ENCODE measurements at places on chromosomes 5 and 9.

- no peak for DNase-seq
Observed at GRCh38 chr5:66180282-66181155, 36.4 kb downstream of the SREK1 start.

- DNase-seq = no peak
Observed at GRCh38 chr5:87266914-87267573, 639 bp upstream of the RASA1 start.

- DNase-seq = no peak
Observed at GRCh38 chr5:30838936-30839496, 354.5 kb upstream of the CDH6 start.

- DNase-seq = peak; percentile 52
Observed at GRCh38 chr5:35926389-35927051, 11.9 kb downstream of the CAPSL start.

- DNase-seq = no peak
Observed at GRCh38 chr9:99606296-99606695, 215.4 kb upstream of the NR4A3 start.

GRCh38 chr5:139415221-139415861 lies 11.5 kb upstream of the SPATA24 start:
- DNase-seq = peak; percentile 82

GRCh38 chr5:179225387-179225786 lies 119.9 kb downstream of the ADAMTS2 start:
- DNase-seq = no peak

DNA sequence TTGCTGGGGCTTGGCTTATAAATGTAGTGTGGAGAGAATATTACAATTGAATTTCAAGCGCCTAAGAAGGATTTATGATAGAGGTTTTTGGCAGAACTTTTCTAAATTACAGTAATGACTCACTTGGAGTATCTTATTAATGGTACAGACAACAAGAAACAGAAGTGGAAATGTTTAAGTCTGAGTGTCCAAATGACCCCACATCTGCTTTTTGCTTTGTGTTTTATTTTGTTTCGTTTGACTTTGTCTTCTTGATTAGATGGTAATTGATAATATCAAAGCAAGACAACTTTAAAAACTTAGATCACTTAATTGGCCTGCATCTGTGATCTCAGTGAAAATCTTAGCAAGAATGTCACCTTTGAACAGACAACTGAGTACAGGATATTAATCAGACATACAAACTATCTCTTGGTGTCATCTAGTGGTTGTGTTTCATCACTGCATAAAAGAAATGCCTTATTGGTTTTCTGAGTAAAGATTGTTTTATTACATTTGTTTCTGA lies 577.4 kb downstream of the ISL1 start:
- peak; percentile 4 for DNase-seq

GRCh38 chr9:132791699-132792240 lies 86.3 kb downstream of the AK8 start:
- DNase-seq = no peak

GRCh38 chr5:34484216-34484920 lies 171.8 kb upstream of the RAI14 start:
- DNase-seq = no peak

GRCh38 chr9:120099065-120099464 lies 480.9 kb downstream of the CDK5RAP2 start:
- no peak for DNase-seq

- DNase-seq = no peak
Observed at GRCh38 chr9:6616951-6617602, 28.5 kb downstream of the GLDC start.

- no peak for DNase-seq
Observed at GRCh38 chr9:94921092-94921471, 194.6 kb downstream of the AOPEP start.

DNA sequence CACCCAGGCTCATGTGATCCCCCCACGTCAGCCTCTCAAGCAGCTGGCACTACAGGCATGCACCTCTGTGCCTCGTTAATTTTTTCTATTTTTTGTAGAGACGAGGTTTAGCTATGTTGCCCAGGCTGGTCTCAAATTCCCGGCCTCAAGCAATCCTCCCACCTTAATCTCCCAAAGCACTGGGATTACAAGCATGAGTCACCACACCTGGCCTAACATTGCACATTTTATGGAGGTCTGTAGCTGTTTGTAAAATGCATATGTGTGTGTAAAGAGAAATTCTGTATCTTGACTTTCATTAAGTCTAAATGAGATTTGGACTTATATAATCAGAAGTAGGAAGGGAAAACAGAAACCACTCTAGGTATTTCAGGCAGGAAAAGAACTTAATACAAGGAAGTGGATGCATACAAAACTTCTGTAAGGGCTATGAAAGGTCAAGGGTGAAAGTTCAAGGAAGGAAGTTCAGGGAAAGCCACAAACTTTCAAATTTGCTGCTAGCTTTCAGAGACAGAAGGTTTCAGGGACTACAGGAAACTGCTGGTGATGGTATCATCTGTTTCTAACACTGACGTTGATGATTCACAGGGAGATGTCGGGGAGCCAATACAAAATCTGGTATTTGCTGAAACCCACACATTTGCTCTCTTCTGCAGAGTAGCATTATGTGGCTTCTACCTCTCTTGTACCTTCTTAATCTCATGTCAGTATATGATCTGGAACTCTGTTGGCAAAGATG lies 209.4 kb downstream of the PIK3R1 start:
- no peak for DNase-seq

GRCh38 chr9:70581214-70581954 lies 166.9 kb upstream of the KLF9 start:
- DNase-seq = no peak

- DNase-seq = no peak
Observed at GRCh38 chr5:8686707-8687106, 817.8 kb downstream of the MTRR start.

GRCh38 chr9:36136894-36137391 lies 410 bp downstream of the GLIPR2 start:
- no peak for DNase-seq

DNA sequence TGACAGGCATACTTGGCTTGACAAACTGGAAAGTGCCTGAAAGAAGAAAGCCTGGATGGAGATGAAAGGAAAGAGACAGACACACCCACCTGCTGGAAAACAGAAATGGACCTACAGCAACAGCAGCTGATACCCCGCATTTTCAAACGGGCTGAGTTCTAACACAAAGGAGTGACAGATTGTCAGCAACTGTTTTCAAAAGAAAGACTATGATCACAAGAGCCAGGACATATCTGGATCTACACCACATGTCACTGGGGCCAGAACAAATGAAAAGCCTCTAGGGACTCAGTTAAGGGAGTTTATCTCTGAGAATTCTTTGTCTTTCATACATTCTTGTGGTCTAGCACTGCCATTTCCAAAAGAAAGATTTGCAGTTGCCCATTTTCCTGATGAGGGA lies 24.1 kb upstream of the FST start:
- no peak for DNase-seq

DNA sequence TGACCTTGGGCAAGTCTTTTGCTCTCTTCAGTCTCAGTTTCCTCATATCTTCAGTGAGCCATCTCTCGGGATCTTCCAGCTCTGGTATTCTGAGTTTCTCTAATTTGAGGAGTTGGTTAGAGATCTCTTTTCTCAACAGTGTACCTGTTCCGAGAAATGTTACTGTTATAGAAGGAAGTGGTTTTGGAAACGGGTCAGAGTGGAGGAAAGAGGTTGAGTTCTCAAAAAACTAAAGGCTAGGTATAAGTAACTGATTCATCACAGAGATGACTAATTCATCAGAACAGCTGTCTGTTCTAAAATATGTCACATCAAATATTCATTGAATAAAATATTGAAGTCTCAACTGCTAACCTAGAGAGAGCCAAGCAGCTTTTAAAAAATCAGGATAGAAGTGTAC lies 106.6 kb downstream of the PALM2AKAP2 start:
- no peak for DNase-seq

DNA sequence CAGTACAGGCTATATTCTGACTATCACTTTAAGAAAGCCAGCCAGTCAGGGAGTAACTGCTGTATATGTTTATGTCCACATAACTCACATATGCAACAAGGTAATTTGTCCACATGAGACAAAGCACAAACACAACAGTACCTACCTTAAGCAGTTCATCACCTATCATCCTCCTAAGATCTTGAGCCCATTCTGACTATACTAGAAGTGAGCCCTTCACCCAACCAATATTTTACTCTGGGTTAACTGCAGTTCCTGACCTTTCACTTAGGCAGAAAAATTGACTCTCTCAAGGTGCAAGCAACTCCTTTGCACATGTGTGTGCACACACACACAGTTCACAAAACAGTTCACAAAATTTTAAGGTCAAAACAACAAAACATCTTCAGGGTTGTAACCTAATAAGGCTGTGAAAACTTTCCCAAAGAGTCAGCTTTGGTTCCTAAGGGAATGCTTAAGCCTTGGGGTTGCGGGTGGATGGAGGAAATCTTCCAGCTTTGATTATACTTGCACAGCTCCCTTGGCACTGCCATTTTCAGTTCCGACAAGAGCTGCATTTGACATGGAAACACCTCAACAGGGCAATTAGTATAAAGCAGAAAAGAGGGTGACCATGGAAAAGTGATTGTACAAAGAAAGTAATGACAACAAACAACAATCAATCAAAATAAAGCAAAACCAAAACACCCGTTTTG lies 215.3 kb downstream of the NFIB start:
- no peak for DNase-seq

DNA sequence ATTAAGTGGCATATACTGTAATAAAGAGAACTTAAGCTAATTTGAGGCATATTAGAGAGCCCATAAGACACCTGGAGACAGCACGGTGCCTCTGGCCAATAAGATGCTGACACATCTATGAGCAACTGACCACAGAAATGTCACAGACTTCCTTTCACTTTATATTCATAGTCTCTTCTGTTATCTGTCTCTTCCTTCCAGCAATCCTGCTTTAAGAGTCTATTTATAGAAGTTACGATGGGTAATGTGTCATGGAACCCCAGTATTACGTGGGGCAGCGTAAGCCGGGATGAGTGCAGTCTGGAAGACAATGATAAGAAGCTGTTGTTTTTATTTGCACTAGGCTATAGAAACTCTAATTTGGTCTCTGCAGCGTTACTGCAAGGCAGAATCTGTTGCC lies 136.8 kb downstream of the CFAP90 start:
- DNase-seq = no peak

DNA sequence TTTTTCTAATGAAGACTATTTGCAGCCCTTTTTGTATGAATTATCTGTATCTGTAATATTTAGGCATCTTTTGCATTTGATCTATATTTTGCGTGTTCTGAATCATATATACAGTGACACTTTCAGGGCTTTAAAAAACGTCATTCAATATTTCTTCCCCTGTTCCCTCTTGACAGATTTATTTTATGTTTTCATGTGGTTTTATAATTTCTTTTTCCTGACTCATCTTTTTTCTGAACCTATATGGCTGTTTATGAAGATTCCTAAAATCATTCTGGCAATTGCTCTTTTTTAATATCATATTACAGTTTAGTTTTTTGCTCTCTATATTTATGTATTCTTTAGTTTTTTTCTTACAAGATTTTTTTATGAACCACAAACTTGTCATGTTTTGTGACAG lies 67.6 kb downstream of the SMARCA2 start:
- DNase-seq = no peak

Measured in hippocampal formation (tissue), 2 donors.